Spinal cord (tissue), 10 donors: ENCODE measurements at places on chromosomes 7 and 10. TPM values are rescaled to one million over a fixed set of nuclear protein-coding genes. Genes with fewer than 3 reads are reported as not detected.

- DNase-seq, result no peak
These were observed 475.0 kb downstream of the DNAJB9 start for GRCh38 chr7:109044691-109045090.

Gene KCNMA1
- 95.0 TPM for total RNA-seq

DNA sequence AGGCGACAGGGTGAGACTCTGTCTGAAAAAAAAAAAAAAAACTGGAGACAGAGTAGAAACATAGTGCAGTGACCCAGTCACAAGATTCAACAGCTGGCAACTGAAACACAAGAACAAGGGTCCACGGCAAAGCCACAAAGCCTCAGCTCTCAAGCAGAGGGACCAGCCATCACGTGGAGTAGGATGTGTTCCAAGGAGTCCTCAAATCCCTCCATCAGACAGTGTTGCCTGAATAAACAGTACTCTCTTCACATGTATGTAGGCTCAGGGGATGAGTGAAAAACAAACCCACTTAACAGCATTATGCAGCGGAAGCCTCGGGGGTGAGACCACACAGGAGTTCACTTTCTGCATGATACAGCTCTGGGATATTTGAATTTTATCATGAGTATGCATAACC is 62.0 kb downstream of the SLIT1 start:
- no peak for DNase-seq

DNA sequence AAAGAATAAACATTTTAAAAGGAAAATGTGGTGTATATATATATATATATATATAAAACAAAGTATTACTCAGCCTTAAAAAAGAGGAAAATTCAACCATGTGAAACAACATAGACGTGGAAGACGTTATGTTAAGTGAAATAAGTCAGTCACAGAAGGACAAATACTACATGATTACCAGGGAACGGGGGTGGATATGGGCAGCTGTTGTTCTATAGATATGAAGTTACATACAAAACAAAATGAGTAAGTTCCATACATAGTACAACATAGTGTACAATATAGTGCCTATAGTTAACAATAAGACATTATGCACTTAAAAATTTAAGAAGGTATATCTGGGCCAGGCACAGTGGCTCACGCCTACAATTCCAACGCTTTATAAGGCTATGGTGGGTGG is 48.8 kb downstream of the SGMS1 start:
- DNase-seq, result no peak

- DNase-seq, result no peak
These were observed 15.8 kb downstream of the TAS2R39 start for GRCh38 chr7:143199040-143199439.

Gene SAMD9L
- total RNA-seq, result 26.1 TPM

DNA sequence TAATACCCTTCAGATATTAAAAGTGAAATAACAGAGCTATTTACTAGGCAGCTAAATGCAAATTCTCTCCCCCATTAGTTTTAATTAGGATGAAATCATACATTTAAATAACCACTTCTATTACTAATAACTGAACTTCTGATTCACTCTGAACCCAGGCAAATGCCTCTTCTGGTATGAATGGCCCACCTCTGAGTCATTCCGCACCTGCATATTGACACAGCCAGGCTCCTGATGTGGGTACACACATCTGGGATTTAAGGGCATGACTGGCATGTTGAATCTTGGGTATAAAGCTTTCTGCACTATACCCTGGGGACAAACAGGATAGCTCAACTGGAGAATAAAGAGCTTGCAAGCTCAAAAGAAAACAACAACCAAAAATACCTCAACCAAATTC is 140.9 kb downstream of the AUTS2 start:
- no peak for DNase-seq

- no peak for DNase-seq
These were observed 372.4 kb downstream of the SUGCT start for GRCh38 chr7:40507166-40507565.

Gene SEMA3C
- 159 TPM for total RNA-seq

Gene HOXA11
- not detected for total RNA-seq

Gene SRRT
- 68.7 TPM for total RNA-seq

- DNase-seq, result no peak
These were observed 205.2 kb downstream of the KLF6 start for GRCh38 chr10:3579845-3580244.

DNA sequence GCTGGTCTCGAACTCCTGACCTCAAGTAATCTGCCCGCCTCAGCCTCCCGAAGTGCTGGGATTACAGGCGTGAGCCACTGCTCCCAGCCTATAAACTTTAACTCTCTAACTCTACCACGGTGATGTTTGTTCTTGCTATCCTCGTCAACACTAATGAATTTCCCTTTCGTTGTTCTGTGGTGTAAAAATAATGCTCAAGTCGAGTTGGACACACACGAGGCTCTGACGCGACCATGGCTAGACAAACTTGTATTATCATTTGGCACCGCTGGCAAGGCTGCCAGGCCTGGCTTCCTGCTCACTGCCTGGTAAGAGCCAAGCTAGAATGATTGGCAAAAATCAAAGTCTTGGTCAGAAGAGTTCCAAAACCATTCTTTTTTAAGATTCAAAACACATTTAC is 167.0 kb upstream of the KLF6 start:
- no peak for DNase-seq

DNA sequence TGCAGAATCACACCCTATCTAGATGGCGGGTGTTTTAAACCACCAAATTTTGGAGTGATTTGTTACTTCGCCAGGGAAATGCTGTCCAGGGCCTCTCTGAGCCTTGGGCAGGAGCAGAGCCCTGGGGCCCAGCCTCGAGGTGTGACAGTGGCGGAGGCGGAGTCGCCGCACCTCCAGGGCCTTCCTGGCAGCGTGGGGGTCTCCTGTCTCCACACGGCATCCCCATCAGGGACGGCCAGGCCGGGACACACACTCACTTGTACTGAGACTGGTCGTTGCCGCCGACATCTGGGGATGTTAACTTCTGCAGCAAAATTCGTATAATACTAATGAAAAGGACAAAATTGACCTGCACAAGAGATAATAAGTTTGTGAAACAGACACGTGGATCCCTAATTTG is 110.7 kb downstream of the VIPR2 start:
- no peak for DNase-seq

- no peak for DNase-seq
These were observed 230.0 kb downstream of the PHF14 start for GRCh38 chr7:11203683-11204082.

- DNase-seq, result peak; percentile 46
These were observed 170.4 kb downstream of the SNX13 start for GRCh38 chr7:17769918-17770317.

DNA sequence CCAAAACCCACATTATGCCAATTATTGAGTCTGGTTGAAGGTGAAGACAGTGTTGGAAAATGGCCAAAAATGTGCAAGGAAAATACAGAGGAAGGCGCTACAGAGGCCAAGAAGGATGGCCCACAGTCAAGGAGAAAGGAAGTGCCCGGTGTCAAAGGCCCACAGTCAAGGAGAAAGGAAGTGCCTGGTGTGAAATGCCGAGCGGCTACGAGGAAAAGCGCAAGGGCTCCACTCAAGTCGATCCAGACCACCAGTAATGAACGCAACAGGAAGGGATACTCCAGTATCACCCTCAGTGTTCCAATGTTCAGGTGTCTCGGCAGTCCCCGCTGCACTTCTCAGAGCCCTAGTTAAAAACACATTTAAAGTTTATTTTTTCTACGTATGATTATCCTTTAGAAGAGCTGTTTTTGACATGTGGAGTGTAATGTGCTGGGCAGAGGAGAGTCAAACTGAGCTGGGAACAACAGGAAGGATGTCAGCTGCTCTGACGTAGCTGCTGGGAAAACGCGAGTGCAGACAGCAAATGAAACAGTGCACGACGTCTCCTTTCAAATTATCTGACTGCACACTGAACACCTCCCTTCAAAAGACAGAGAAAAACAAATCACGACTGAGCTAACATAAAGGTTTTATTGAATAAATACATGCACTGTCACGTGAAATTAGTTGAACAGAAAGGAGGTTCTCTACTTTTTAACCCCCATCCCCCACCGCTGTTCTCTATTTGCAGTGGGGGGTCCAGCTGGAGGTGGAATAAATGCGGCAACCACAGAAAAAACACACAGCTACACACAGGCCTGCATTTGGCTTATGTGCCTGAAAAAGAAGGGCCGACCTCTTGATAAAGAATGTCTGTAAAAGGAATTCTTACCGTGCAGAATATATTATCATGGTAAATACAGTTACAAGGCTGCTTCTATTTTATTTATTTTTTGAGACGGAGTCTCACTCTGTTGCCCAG is 26.1 kb upstream of the NCAPG2 start:
- DNase-seq, result no peak

GRCh38 chr10:113187063-113187777 is 237.2 kb downstream of the TCF7L2 start:
- peak; percentile 81 for DNase-seq

Gene ABCC2
- 0.50 TPM for total RNA-seq

GRCh38 chr7:39016609-39017008 is 38.9 kb downstream of the POU6F2 start:
- DNase-seq, result no peak

GRCh38 chr10:24952143-24952706 is at the start of gene PRTFDC1:
Gene PRTFDC1 (minus strand): TSS chr10:24952606. CDS start chr10:24952575, 31 bp downstream.
- no peak for DNase-seq

DNA sequence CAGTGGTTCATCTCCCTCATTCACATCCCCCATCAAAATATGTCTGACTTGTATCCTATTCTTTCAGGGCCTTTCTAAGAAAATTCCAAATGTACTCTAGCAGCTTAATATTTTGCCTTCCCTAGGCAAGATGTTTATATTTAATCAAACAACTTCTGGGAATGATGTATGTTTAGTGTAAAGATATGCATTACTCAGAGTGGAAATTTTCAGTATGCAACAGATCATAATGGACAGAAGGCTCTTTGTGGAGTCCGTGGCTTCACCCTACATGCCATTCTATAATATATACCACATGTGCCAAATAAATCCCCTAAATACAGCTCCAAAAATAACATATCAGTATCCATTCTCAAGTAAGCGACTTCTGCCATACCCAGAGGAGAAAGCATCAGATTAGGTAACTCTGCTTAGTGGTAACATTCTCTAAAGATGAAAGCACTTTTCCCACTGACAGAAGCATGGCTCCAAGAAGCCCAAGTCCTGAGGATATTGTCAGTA is 316.6 kb downstream of the KCNMA1 start:
- no peak for DNase-seq

Gene SPDYE18
- 0.50 TPM for total RNA-seq

- no peak for DNase-seq
These were observed 5.4 kb downstream of the POP7 start for GRCh38 chr7:100711369-100711768.

DNA sequence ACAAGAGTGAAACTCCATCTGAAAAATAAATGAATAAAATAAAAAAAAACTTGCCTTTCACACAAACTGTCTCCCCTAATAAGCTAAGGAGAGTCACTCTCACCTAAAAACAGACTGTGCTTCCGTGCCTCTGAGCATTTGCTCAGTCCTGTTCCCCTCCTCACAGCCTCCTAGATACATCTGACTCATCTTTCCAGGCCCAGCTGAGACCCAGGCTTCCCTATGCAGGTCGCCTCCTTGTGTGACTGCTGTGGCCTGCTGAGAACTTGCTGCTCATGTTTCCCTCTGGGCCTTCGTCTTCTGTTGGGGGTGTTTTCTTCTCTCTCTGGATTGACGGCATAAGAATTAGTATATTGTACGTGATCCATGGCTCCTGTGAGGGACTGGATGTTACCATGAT is 777.7 kb downstream of the LRMDA start:
- no peak for DNase-seq

- DNase-seq, result no peak
These were observed 12.7 kb upstream of the AHCYL2 start for GRCh38 chr7:129212126-129212525.

- DNase-seq, result no peak
These were observed 78.7 kb downstream of the FEZF1 start for GRCh38 chr7:122225874-122226273.

- no peak for DNase-seq
These were observed 1182.0 kb downstream of the CNTNAP2 start for GRCh38 chr7:147298611-147299043.

GRCh38 chr7:20364571-20365196 is 34.0 kb downstream of the ITGB8 start:
- DNase-seq, result no peak

Gene TNS3
- total RNA-seq, result 58.6 TPM

- DNase-seq, result no peak
These were observed 13.8 kb upstream of the CYP3A5 start for GRCh38 chr7:99693427-99694200.
